ENCODE measurements at places on chromosomes 6 and 20. TPM values are rescaled to one million over a fixed set of nuclear protein-coding genes. Genes with fewer than 3 reads are reported as not detected.

ANGPT4 gene
- total RNA-seq, result 0.03 TPM

MDFI gene
- 0.86 TPM for total RNA-seq

ABHD16B gene
- total RNA-seq, result not detected

PSMF1 gene
- 203 TPM for total RNA-seq

DCDC2 gene
- total RNA-seq, result 3.0 TPM

CYP24A1 gene
- 292 TPM for total RNA-seq

RCAN2 gene
- total RNA-seq, result not detected

C6orf132 gene
- 1.7 TPM for total RNA-seq

ADGB gene
- total RNA-seq, result not detected

GPR63 gene
- 0.61 TPM for total RNA-seq

BHLHE23 gene
- total RNA-seq, result not detected

RALGAPB gene
- 16.2 TPM for total RNA-seq

SERAC1 gene
- 3.7 TPM for total RNA-seq

STX11 gene
- total RNA-seq, result 2.2 TPM

NOX3 gene
- total RNA-seq, result not detected

IL17A gene
- total RNA-seq, result not detected

BANF2 gene
- total RNA-seq, result not detected

MYMX gene
- total RNA-seq, result not detected

AGER gene
- total RNA-seq, result 1.7 TPM

GINS1 gene
- total RNA-seq, result 29.4 TPM

PLG gene
- total RNA-seq, result not detected

Data from A549 treated with CpdA at 1 μM for 4 hours (cell line).